ENCODE measurements at places on chromosomes 13 and 19.

DNA sequence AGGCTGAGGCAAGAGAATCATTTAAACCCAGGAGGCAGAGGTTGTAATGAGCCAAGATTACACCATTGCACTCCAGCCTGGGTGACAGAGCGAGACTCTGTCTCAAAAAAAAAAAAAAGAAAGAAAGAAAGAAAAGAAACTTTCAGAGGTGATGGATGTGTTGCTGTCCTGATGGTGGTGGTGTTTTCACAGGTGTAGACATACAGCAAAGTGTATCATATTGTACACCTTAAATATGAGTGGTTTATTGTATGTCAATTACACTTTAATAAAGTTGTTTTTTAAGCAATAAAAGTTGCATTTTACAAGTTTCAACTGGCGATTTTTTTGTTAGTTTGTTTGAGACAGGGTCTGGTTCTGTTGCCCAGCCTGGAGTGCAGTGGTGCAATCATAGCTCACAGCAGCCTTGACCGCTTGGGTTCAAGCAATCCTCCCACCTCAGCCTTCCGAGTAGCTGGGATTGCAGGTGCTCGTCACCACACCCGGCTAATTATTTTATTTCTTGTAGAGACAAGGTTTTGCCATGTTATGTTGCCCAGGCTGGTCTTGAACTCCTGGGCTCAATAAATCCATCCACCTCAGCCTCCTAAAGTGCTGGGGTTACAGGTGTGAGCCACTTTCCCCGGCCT lies 13.5 kb upstream of the INSR start:
- no peak for DNase-seq

DNA sequence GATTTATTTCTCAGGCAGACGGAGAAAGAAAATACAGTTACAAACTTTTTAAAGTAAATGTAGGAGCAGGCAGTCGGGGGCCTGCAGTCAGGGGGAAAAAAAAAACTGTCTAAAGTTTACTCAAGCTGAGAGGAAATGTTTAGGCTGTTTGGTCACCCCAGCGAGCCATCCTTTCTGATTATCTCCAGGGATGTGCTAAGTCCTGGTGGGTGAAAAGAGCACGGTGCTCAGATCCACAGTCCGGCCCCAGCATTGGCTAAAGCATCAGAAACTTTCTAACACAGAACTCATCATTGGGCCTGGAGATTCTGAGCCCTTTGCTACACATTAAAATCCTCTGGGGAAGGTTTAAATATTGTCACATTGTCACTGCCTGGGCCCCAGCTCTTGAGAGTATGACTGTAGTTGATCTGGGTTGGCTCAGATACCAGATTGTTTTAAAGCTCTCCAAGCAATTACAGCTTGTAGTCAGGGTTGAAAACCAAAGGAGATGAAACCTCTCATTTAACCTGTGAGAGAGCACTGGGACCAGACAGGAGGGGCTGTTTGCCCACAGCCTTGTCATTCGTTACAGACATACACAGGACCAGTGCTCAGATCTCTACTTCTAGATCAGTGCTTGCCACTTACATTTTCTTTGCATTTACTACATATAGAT lies 131.1 kb upstream of the HTR2A start:
- no peak for DNase-seq

- no peak for DNase-seq
These were observed 238.4 kb downstream of the TUBA3C start for GRCh38 chr13:18943273-18943672.

- DNase-seq, result no peak
These were observed 347.8 kb downstream of the ZNF536 start for GRCh38 chr19:30719999-30720345.

DNA sequence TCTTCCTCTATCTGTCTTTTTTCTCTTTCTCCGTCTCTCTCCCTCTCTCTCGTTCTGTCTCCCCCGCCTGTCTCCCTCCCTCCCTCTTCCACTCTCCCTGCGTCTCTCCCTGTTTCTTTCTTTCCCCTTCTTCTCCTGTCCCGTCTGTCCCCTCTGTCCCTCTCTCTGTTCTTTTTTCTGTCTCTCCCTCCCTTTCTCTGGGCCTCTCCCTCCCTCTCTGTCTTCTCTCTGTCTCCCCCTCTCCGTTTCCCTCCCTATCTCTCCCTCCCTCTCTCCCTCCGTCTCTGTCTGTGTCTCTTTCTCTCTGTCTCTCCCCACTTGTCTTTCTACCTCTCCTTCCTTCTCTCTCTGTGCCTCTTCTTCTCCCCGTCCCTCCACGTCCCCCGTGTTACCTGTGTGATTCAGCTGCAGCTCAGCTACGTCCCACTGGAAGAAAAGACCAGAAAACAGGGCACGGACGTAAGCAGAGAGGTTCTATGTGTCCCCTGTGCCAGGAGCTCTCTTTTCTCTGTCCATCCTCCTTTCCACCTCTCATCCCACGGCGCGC lies 1.2 kb downstream of the CD70 start:
- no peak for DNase-seq
